Caki2 (cell line): ENCODE measurements at places on chromosomes 7 and 10.

DNA sequence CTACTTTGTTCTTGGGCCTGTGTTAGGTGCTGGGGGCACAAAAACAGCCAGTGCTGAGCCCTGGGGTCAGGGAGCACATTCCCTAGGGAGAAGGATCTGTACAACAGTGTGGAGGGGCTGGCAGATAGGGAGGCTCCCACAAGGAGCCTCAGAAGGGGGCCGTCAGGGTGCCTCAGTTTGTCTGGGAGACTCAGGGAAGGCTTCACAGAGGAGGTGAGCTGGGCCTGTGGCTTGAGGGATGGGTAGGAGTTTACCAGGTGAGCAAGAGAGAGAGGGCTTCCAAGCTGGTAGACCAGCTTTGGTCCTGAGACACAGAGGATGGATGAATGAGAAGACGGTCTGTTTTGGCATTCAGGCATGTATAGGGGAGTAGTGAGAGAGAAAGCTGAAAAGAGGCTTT, 52.1 kb downstream of the CAMK1D start:
- DNase-seq, result no peak

DNA sequence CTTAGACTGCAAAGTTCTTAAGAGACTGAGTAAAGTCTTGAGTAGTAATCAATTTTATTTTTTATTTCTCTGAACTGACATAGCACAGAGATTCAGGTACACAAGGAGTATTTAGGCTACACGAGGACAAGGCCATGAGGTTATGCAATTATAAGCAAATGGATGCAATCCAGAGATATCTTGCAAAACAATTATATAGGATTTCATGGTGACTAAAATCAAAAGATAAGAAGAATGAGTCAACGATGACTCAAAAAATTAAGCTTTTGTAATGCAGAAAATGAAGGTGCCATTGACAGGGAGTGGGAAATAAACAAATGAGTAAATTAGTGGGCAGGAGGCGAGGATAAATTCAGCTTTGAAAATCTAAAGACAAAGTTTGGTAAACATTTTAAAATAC, 66.7 kb upstream of the MYO3A start:
- no peak for DNase-seq

- peak; percentile 86 for DNase-seq
Measured at GRCh38 chr10:35925493-35925892, 283.4 kb upstream of the FZD8 start.

DNA sequence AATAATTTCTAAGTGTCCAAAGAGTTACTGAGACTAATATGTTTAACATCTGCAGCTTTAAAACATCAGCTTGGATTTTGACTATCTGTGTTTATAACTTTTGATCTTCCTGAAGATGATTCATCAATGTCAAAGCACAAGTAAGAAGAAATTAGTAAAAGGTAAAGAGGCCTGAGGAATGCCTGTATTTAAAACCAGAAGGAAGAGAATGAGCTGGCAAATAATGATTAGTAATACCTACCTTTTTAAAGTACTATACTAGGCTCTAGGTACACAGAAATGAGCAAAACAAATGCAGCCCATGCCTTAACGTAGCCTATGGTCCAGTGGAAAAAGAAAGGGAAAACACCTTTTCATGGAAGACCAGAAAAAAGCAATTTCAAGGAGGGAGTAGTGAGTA, 158.0 kb downstream of the KCND2 start:
- no peak for DNase-seq

GRCh38 chr7:121042899-121043298, 54.4 kb downstream of the CPED1 start:
- DNase-seq, result no peak

DNA sequence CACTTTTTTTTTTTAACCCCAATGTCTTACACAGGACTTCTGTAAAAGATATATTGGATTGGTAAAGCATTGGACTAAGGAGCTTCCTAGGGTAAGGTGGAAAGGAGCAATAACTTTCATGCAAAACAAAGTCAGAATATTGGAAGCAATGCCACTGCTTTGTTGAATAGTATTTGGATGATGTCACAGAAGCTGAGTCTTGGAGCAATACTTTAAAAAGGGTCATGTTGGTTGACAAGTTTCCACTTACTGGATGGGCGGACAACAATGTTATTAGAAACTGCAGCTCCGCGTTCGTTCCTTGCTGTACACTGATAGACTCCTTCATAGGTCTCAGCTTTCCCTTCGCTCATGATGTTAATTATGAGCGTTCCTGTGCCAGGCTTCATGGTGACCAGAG, 101.9 kb upstream of the LAMB4 start:
- DNase-seq, result no peak

GRCh38 chr10:88243836-88244730, 339.0 kb downstream of the RNLS start:
- no peak for DNase-seq

GRCh38 chr7:12583922-12584321, 13.4 kb downstream of the SCIN start:
- DNase-seq, result peak; percentile 48

DNA sequence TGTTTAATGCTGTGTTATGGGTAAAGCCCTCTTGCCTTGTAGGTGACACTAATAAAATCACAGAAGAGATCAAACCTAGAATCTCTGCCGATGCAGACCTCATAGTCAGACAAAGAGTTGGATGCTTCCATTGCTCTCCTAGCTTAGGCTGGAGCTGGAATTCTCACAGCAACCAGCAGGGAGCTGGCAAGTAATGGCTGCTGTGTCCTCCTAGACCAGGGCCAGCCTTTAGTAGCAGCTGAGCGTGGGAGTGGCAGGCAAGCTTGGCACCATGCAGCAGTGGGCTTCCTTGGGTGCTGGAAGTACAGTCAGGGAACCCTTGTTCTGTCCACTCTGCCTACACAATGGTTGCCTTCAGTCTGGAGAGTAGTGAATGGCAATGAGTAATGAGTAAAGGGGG, 598.3 kb upstream of the GALNT17 start:
- no peak for DNase-seq

- no peak for DNase-seq
Measured at GRCh38 chr10:53440601-53441000, 668.0 kb upstream of the MBL2 start.

- DNase-seq, result no peak
Measured at GRCh38 chr10:132113766-132114365, 48.1 kb downstream of the JAKMIP3 start.

DNA sequence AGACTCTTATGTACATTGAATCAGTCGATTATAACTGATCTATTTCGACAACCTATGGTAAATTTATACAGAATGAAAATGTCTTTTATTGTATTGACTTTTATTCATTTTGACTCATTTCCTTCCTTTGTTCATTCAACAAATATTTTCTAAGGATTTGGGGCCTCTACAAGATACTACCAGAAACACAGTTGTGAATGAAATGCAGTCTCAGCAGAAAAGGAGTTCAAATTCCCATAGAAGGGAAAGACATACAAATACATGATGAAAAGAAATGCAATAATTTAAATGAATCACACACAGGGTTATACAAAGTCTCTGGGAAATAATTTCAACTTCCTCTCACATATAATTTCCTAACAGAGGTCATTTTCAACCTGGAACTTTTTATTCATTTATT, 134.0 kb upstream of the SEMA3A start:
- no peak for DNase-seq

DNA sequence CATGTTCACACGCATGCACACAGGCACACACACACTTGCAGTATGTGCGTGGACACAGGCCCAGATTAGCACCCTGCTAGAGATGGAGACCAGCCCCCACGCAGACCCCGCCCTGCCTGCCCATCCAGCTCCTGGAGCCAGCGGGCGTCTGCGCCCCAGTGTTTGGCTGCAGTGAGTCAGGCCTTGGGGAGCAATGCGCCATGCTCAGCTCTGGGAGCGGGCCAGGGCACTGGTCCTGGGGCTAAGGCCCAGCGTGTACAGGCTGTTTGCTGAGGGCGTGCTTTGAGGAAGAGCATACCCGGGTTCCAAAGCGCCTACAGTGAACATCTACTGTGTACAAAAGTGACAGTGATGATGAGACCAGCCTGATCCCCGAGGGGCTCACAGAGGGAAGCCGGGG, 16.0 kb upstream of the ELFN1 start:
- DNase-seq, result no peak

- no peak for DNase-seq
Measured at GRCh38 chr7:15084368-15084767, 181.8 kb upstream of the DGKB start.

DNA sequence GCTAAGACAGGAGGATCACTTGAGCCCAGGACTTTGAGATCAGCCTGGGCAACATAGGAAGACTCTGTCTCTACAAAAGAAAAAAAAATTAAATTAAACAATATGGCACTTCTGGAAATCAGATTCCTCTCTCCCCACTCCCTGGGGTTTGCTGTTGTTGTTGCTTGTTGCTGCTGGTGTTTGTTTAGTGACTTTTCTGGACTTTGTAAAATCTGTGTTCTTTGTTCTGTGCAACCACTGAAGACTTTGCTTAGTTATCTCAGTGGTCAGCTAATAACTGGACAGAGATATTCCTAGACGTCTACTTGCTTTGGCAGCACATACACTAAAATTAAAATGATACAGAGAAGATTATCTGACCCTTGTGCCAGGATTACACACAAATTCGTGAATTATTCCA, 10.3 kb upstream of the WIPI2 start:
- DNase-seq, result no peak

GRCh38 chr10:133357285-133358161, at the start of gene FUOM:
Gene FUOM (minus strand): TSS chr10:133358019. CDS start chr10:133358007, 12 bp downstream.
- DNase-seq, result peak; percentile 54

- no peak for DNase-seq
Measured at GRCh38 chr10:7038416-7038815, 372.4 kb downstream of the SFMBT2 start.

- DNase-seq, result no peak
Measured at GRCh38 chr10:91805110-91805838, 7.0 kb downstream of the TNKS2 start.

- DNase-seq, result no peak
Measured at GRCh38 chr7:113085781-113086390, 741 bp downstream of the GPR85 start.

GRCh38 chr7:129069021-129069420, 14.1 kb upstream of the TNPO3 start:
- no peak for DNase-seq

DNA sequence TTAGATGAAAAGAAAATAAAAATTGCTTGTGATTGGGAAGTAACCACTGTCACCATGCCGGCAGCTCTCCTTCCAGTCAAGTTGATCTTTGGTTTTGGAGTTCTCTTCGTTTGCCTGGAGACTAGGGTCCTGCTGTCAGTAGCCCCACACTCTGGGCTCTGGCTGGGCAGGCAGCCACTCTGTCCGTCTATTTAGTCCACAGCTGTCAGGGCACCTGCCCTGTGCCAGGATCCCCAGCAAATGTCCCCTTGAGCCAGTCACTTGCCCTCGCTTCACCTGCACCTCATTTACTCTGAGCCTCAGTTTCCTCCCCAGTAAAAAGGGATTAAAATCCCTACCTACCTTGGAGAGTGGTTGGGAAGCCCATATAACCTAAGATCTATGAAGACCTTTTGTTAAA, 55.5 kb downstream of the PAX2 start:
- DNase-seq, result no peak

- peak; percentile 83 for DNase-seq
Measured at GRCh38 chr7:46784732-46785131, 797.2 kb downstream of the TNS3 start.

GRCh38 chr10:96912405-96912804, 80.3 kb downstream of the LCOR start:
- DNase-seq, result no peak

DNA sequence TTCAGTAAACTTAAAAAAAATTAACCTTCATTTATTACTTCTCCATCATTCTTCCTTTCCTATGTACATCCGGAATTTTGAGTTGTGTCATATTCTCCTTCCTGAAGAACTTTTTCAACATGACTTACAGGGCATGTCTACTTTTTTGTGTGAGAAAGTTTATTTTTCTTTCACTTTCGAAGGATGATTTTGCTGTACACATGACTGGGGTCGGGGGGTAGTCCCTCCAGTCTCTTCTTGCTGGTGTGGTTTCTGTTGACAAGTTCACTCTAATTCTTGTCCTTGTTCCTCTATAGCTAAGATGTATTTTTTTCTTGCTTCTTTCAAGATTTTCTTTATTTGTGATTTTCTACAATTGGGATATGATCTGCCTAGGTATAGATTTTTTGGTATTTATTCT, 55.8 kb downstream of the INPP5A start:
- no peak for DNase-seq

DNA sequence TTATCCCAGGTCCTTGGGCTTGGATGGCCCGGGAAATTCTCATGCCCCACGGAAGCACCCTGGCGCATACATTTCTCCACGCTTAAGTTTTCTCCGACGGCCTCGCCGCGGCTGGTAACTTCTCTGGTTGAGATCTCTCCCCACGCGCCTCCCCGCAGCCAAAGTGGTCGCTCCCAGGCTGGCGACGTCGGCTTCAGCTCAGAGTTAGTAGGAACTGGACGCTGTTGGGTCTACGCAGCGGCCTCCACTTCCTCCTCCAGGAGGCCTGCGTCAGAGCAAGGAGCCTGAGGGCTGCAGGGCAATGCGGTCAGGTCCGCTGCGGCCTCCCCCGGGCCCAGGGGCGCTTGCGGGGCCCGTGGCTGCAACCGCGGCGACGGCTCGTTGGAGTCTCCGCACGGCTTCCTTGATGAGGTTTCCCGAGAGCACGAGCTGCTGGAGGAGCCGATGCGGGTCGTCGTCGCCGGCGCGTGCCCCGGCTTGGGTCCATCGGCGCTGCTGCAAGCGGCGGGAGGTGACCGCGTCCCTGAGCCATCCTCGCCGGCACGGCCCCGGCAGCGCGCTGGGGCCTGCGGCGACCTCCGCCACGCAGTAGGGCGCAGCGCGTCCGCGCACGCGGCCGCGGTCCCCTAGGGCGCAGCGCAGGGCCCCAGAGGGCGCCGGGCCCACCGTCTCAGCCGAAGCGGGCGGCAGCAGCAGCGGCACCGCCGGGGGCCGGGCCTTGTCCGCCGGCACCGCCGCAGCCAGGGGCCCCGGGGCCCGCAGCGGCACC, 744 bp downstream of the FRAT2 start:
- DNase-seq, result peak; percentile 40

DNA sequence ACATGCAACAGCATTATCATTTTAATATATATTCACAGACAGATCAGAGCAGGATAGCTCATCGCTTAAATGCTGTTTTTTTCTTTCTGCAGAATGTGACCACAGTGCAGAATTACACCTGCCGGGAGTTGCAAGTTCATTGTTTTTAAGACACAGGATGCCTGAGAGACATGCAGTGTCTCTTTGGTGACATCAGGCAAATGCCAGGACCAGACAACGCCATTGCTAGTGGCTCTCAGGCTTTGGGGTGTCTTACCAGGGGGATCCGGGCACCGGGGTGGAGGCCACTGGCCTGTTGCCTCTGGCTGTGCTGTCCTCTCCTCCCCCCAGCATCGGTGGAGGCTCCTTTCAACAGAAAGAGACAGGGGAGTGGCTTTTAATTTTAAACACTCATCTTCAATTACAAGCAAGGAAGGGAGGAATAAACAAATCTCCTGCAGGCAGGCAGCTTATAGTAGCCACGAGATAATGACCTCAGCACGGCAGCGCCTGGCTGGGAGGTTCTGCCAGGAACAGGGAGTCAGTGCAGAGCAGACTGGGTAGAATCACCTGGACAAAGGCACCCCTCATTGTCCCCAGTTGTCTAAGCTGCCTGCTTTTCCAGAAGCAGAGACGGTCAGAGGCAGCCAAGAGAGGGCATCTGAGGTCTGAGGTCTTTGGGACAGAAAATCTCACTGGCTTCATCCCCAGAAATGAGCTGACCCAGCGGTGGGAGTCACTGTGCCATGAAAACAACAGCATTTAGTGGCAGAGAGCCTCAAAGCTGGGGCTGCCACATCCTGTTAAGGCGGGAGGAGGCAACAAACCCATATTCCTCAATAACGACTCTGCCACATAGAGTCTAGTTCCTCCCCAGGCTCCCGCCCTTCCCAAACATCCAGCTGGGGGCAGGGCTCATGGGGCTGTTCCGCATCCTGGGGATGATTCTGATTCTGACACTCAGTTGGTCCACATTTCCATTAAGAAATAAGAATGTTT, 148.4 kb downstream of the TCERG1L start:
- no peak for DNase-seq

GRCh38 chr10:83272666-83273434, 866.5 kb upstream of the GHITM start:
- DNase-seq, result no peak
